Putamen (tissue), 1 donor: ENCODE measurements at places on chromosomes 7 and 10.
A peak's percentile ranks its signal among the peaks of the same experiment; 100 is the strongest.

DNA sequence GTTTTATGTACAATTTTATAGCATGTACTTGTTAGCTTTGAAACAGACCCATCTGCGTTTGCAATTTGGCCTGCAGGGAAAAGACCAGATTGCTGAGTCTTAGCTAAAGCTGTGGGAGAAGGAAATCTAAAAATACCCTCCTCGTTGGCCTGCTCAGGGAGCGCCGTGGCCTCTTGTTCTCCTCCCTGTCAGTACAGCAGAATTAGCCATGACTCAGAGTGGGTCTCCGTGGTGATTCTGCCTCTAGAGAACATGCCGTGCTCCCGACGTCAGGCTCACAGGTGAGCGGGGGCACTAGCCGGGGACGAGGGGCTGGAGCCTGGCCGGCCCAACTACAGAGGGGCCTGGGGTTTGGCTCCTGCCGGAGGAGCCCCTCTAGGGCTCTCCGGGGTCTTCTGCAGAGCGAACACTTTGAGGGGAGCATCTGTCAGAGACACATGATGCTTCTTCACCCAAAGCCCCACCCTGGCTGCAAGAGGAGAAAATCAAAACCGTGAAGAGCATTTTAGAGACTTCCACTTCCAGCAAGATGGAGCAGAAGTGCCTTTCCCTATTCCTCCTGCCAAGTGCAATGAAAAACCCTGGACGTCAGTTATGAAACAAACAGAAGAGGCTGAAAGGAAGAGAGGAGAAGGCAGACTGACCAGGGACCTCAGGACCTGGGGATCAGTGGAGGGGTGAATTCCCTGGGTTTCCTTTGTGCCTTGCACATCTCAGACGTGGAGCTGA lies 98.9 kb downstream of the LHPP start:
- peak; percentile 23 for DNase-seq

DNA sequence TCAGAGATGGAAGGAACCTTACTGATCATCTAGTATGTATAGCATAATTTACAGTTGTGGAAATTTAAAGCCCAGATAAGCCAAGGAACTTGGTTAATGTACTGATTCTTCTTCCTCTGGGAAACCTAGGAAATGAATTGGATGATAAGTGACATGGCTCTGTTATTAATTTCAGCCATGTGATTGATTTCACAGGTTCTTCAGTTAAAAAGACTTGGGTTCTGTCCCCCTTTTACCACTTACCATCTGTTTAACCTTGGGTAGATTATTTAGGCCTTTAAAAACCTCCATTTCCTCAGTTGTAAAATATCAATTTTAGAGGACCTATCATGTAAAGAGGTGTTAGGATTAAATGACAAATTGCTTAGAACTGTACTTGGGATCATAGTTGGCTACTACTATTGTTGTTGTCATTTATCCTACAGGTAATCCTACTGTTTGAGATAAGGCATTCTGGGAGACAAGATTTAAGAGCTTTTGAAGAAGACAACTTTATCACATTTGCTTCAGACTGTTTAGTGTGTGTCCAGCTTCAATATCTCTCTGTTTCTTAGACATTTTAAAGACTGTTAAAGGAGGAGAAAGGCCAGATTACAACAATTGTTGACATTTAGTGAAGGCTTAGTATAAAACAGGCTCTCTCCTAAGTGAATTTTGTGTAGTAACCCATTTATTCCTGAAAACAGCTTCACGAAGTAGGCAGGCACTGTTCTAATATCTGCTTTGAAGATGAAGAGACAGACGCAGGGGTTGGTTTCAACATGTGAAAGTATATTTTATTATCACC lies 997.1 kb upstream of the C7orf33 start:
- DNase-seq, result no peak

DNA sequence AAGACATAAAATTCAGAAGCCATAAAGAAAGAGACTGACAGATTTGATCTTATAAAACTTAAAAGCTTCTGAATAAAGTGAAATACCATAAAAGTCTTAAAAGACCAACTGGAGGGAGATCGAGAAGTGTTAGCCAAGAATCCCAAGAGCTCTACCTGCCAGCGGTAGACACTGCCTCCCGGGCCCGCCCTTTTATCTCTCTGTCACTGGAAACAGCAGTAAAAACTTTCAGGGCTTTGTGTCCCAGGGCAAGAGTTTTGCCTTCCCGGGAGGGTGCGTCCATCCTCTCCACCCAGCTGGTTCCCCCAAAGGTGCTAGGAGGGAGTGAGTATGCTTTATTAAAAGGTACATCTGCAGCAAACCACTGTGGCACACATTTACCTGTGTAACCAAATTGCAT lies 5.8 kb downstream of the PLA2G12B start:
- no peak for DNase-seq

DNA sequence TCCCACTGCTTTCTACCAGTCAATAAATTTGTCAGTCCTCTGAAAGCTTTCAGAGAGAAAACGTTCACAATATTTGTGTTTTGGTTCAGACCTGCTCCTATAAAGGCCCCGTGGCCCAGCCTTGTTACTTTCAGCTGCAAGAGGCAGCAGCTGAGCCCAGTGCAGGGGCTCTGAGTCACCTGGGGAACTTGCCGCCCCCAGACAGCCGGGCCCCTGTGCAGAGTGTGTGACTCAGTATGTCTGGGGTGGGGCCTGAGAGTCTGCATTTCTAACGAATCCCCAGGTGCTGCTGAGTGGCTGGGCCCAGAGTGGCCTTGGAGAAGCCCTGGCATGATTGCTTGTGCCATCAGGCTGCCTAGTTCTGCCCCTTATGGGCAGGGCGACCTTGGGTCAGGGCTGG lies 303.5 kb downstream of the PAXIP1 start:
- peak; percentile 52 for DNase-seq

- peak; percentile 69 for DNase-seq
Observed at GRCh38 chr7:121081327-121081936, 92.9 kb downstream of the CPED1 start.

GRCh38 chr10:106938513-106938912 lies 226.0 kb downstream of the SORCS1 start:
- no peak for DNase-seq

DNA sequence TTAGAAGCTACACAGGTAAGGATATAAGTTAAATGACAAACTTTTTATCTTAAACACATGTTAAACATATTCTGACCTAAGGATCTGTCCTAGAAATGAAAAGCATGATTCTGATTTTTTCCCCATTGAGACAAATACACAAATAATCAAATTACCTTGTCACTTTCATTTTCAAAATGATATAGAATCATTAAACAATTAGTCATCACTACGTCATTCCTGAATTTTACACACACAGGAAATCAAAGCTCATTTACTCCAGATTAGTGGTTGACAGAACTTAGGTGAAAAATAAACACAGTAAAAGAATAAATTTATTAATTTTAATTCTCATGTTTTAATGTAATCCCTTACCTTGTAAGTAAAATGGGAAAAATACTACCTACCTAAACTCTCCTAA lies 89.0 kb downstream of the AASS start:
- DNase-seq, result no peak

DNA sequence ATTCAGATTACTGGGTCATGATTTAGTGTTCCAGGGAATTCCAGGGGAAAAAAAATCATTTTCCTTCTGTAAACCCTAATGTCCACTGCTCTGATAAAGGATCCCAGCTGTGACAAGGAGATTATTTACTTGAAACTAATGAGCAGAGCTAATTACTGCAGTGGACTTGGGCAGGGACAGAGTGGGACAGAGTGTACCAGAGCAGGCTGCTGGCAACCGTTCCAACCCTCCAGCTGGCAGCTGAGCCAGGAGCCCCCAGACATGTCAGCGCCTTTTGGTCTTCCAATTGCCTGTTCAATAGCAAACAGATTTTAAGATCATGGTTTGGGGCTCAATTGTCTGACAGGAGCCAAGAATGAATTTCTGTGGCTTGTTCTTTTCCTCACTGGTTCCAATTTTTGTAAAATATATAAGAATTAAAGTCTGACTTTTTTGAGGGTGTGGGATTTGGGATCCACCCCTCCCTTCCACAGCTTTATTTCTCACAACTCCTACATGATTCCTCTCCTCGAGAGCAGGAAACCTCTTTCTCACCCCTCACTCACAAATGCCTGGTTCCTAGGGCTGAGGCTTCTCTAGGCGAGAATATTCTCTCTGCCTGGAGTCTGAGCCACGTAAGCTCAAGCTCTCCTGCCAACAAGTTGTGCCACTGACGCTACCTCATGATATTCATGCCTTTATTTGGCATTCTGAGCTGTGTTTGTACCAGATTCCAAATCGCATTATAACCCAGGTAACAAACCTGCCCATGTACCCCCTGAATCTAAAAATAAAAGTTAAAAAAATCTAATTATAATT lies 20.6 kb upstream of the FAM180A start:
- peak; percentile 34 for DNase-seq

- DNase-seq, result no peak
Observed at GRCh38 chr7:108166687-108167086, 36.5 kb upstream of the LAMB4 start.

DNA sequence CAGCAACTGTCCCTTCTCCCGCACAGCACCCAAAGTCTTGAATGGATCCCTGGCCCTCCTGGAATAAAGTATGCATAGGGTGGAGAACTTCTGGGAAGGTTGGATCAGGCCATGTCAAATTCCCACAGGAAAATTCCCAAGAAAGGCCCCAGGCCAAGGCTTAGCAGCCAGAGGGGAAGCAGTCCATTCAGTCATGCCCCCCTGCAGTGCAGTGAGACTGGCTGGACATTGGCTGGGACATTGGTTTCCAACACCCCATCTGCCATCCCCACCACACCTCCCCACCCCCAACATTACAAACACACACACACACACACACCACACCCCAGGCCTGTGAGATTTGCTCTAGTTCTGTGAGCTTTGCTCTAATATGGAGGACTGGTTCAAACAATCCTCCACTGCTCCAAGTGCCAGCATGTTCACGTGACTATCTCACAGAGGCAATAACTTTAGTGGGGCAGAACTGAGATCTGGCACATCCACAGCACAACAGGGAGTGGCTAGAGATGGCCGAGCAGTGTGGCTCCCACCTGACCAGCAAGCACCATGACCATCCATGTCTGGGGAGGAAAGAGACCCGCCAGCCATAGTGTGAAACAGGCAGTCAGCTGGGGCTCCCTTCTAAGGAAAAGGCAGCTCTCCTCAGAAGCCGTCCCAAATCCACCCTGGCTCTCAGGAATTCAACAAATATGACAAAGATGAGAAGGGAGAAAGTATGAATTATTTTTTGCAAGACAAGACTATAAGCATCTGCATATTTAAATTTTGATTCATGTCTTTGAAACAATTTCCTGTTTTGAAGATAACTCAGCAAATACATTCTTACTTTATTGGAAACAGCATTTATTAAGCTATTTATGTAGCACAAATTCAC lies 6.7 kb upstream of the FAM170B start:
- DNase-seq, result no peak

DNA sequence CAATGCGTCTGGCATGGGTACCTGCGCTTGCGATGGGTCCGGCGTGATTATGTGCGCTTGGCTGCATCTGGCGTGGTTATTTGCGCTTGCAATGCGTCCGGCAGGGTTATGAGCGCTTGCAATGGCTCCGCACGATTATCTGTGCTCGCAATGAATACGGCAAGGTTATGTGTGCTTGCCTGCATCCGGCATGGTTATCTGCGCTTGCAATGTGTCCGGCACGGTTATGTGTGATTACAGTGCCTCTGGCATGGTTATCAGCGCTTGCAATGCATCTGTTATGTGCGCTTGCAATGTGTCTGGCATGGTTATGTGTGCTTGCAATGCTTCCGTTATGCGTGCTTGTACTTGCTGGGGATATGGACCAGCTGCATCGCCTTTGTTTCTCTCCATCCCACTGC lies 37.7 kb downstream of the RBAK start:
- no peak for DNase-seq

- no peak for DNase-seq
Observed at GRCh38 chr7:70640266-70640833, 491.6 kb upstream of the GALNT17 start.

- peak; percentile 45 for DNase-seq
Observed at GRCh38 chr7:130352194-130353074, 7.8 kb downstream of the CPA5 start.

GRCh38 chr7:41045556-41046123 lies 657.2 kb downstream of the INHBA start:
- DNase-seq, result no peak

GRCh38 chr7:31023877-31024276 lies 28.2 kb upstream of the ADCYAP1R1 start:
- DNase-seq, result no peak

DNA sequence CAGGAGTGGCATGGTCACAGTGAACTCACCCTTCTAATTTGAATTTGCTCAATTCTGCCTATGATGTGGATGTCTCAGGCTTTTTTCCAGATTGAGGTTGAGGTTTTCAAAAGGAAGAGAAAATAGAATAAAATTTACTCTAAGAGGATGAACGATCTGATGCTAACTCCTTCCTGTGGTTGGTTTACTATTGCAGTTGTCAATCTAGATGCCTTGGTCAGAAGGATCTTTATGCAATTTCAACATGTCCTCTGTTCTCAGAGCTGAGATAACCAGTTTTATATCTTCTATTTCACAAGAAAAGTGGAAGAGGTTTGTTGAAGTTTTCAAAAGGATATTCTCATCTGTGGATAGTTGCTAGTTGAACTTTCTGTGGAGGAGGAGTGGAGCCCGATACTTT lies 150.7 kb upstream of the WDR11 start:
- DNase-seq, result no peak

DNA sequence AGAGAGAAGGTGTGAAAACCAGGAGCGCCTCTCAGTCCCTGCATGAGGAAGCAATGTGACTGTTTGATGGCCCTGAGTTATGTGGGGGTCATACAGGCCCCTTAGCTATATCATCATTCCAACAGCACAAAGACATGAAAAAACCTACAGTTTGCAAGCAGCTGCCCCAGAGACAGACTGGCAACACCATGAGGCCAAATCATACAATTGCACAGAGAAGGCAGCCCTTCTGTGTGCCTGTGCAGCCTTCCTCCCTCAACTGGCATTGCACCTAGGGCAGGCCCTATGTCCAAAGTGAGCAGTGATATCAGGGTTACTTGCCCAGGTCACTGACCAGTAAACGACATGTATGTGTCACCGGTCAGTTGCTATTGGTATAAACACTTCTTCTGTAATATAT lies 41.6 kb downstream of the GPRIN2 start:
- no peak for DNase-seq

DNA sequence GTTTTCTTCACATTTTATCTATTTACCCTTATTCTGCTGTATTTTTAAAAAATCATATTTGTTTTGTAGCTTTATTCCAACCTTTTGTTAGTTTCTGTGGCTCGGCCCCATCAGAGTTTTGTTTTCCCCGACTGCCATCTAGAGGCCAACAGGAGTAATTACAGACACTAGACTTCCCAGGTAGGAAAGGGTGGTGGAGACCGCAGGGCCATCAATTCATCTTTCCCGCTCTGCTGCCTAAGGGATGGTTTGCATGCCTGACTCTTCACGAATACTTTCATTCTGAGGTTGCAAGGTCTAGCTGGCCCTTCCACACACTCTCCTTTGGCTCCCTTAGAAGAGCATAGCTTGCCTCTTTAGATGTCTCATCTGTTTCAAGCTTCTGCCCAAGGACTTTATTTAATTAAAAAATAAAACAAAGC lies 38.3 kb downstream of the LYZL2 start:
- peak; percentile 41 for DNase-seq

- DNase-seq, result no peak
Observed at GRCh38 chr7:490461-491291, 29.0 kb downstream of the PDGFA start.

GRCh38 chr10:48492201-48492600 lies 112.7 kb downstream of the ARHGAP22 start:
- no peak for DNase-seq
